ENCODE measurements at places on chromosomes 6 and 20.

GRCh38 chr6:106411643-106412200, 51.2 kb downstream of the CRYBG1 start:
- no peak for DNase-seq

DNA sequence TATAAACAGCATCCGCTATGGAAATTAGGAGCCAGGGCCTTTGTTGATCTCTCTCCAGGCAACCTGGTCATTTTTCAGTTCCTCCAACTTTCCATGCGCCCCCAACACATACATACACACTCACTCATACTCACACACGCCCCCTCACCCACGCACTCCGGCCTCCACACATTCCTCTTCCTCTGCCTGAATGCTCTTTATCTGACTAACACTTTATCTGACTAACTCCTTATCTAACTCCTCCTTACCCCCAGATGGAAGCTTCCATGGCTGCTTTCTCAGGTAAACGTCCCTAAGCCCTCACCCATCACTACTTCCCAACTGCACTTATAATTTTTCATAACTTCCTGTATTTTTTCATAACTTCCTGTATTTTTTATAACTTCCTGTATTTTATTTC, 17.4 kb downstream of the CASS4 start:
- DNase-seq = peak; percentile 75

DNA sequence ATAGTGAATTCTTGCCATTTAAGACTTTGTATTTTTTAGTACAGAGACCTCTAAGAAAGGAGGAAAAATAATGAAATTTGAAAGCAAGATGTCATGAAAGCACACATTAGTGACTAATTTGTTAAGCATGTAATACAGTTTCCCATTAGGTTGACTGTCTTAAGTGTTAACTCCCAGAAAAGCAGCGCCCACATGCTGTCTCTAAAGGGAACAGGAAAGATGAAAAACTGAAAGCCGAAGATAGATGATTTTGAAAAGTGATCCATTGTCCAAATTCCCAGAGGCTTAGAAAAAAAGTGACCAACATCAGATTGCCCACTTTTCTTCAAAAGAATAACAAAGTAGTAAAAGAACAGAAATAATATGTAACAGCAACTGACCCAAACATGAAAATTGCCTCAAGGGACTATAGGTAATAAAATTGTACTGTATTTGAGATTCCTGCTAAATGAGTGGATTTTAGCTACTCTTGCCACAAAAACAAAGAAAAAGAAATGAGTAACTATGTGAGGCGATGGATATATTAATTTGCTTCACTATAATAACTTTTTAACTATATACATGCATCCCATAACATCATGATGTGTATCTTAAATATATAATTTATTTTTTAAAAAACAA, 83.2 kb upstream of the OGFRL1 start:
- no peak for DNase-seq

- no peak for DNase-seq
These were observed 702 bp upstream of the TNFAIP3 start for GRCh38 chr6:137866200-137866913.

DNA sequence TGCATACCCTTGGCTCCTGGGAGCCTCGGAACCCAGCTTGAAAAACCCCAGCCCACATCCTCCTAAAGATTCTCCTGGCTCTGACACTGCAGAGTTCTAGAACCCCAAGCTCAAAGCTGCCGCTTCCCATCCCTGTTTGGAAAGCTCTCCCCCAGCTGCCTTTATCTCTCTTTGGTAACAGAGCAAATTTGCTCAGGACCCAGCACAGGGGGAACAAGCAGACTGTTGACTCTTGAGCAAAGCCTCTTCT, 38.9 kb downstream of the HNF4A start:
- no peak for DNase-seq

DNA sequence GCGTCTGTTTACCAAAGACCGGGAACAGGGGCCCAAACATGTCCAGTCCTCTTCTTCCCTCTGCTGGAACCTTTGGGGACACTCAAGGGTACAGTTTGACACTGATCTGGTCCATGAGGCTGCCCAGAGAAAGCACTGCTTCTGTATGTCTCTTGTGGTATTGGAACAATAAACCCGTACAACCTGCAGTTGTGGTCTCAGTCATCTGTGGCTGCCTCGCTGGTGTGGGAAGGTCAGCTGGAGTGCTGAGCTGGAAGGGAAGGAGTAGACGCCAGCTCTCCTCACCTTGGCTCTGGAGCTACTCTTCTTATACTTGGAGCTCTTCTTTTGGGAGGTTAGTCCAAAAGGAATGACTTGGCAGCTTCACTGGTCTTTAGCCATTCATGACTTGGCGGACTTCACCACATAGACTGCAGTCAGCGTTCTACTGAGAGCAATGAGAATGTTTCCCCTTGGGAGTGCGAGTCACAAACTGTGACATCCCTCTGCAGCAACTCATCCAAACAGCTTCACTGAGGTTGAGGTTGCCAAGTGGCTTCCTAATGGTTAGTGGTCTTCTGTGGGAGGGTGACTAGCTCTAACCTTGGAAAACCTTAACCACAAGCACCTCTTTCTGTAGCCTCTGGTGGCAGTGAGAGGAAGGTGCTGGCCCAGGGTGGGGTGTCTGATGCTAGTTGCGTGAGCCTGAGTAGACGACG, 81.2 kb downstream of the ASXL1 start:
- DNase-seq = no peak

DNA sequence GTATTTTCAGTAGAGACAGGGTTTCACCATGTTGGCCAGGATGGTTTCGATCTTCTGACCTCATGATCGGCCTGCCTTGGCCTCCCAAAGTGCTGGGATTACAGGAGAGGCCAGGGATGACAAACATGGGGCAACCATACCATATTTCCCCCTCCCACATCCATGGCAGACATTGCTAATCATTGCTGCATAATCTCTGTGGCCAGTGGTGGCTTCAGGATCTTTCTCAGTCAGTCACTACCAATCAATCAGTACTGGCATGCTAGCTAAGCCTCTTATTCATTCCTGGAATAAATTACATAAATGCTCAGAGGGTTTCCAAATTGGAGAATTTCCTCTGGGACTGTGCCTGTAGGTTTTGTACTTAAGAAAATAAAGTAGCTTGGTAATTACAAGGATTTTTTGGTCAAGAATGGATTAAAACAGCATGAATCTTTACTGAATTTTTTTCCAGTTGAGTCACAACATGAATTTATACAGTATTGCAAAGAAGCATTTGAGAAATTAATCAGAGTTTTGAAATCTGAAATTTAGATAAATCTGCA, 138.1 kb downstream of the FNDC1 start:
- DNase-seq = no peak

GRCh38 chr6:37654727-37655500, 42.8 kb downstream of the MDGA1 start:
- DNase-seq = no peak

DNA sequence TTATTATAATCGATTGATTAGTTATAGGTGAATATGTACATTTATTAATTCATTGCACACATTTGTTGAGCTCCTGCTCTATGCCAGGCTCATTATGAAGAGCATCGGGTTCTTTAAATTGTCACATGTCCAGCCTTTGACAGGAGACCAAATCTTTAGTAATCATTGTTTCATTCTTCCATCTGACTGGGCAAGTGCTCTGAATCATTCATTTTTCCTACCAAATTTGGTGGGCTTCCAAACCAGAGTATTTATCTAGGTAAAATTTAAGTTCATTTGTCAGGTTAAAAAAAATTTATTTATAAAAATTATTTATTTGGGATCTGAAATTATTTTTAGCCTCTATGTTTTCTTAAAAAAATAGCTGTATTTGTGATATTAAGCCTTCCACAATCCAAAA, 404.9 kb upstream of the MMS22L start:
- DNase-seq = no peak

DNA sequence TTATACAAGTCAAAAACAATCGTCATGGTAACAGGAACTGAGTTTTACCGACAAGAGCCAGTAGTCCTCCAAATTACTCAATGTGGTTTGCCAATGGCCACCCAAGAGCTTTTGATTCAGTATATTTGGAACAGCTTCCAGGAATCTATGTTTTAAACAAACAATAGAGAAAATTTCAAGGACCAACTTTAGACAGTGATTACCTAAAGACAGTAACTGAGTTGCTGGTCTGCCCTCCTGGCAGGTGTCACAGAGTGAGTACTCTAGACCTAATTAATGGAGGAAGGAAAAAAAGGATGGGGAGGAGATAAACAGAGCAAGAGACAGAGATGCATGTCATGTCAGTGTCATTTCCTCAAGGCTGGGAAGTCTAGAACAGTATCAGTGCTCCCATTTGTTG, 361.3 kb upstream of the BTBD3 start:
- no peak for DNase-seq

DNA sequence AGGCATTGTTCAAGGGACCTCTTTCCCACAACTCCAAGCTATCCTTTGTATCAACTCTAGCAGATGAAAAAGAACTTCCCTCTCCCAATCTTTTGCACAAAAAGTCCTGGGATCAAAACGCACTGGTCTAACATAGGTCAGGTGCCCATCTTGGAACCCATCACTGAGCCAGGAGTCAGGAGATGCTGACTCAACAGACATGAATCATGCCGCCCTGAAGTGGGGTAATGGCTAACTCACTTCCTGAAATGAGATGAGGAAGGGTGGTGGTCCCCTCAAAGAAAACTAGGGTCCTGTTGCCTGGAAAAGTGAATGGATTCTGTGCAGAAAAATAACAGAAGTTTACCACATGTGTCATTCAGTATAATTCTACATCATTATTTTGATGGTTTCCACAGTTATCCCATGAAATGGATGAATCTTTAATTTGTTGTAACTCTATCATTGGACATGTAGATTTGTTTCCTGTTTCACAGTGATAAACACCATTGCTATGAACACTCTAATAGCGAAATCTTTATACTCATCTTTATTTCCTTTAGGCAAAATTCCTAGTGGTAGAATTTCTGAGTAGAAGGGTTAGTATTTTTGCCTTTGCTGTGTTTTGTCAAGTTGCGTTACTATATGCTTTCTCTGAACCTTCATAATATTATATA, 151.3 kb downstream of the SLC16A10 start:
- DNase-seq = no peak

- no peak for DNase-seq
These were observed 933.7 kb upstream of the GJE1 start for GRCh38 chr6:141199074-141199473.

- DNase-seq = no peak
These were observed 42.0 kb upstream of the BCAS1 start for GRCh38 chr20:54112221-54112884.

- DNase-seq = no peak
These were observed 97.3 kb downstream of the NRSN1 start for GRCh38 chr6:24223115-24223919.

DNA sequence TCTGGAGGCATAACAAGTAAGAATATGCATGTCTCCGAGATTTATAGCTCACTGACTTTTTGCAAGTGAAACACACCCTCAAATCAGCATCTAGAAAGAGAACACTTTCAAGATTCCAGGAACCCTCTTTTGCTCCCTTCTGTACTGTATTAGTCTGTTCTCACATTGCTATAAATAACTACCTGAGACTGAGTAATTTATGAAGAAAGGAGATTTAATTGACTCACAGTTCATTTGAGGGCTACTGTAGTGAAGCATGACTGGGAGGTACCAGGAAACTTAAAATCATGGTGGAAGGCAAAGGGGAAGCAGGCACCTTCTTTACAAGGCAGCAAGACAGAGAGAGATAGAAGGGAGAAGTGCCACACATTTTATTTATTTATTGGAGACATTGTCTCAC, 269.9 kb downstream of the UTRN start:
- DNase-seq = no peak

DNA sequence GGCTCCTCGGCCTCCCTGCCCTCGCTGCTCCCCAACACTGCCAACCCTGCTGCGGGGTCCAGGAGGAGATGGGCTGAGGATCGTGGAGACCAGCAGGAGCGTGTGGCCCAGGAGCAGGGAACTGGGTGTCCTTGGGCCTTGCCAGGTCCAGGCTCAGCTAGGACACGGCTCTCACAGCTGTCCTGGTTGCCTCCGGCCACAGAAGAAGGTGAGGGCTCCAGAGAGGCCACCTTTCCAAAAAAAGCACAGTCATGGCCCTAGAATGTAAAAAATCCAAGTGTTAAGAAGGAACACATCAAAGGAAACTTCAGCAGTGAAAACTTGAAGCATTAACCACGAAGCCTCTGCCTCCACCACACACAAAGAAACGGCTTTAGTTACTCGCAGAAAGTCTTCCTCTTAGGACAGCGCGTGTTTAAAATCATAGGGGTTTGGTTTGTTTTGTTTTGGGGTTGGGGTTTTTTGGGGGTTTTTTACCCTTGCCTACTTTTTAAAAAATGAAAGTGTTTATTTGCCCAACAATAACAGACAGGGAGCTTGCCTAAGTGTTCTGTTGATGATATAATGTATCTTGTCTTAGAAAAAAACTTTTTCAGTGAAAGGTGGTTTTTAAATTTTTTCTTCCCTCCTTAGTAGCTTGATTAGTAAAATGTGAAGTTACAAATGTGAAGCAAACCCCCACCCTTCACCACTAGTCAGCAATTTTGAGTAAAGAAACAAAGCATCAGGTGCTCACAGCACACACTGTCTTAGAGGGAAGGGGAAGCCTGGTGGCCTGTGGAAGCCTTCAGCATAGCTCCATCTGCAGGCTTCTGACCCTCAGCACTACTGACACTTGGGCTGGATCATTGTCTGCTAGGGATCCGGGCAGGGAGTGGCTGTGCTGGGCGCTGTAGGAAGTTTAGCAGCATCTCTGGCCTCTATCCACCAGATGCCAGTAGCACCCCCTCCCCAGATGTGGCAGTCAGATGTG, 60.0 kb downstream of the PTPN1 start:
- peak; percentile 20 for DNase-seq

GRCh38 chr6:72651967-72652956, 30.4 kb downstream of the KCNQ5 start:
- no peak for DNase-seq

DNA sequence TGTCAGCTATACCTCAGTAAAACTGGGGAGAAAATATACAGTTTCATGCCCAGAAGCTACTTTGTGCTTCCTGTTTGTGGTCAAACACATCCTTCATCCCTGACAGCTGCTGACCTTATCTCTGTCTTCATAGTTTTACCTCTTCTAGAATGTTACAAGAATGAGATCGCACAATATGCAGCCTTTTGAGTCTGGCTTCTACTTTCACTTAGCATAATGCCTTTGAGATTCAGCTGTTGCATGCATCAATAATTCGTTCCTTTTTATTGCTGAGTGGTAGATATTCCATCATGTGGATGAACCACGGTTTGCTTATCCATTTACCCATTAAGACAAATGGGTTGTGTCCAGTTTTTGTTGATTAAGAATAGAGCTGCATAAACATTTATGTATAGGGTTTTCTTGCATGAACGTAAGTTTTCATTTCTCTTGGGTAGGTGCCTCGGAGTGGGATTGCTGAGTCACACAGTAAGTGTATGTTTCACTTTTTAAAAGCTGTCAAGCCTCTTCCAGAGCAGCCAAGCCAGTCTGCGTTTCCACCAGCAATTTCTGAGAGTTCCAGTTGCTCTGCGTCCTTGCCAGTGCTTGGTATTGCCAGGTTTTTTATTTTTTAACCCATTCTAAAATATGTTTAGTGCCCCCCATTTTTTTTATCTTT, 86.6 kb upstream of the PAX1 start:
- no peak for DNase-seq
